Immature natural killer cell (primary cell): ENCODE measurements at places on chromosomes 3 and 15.

GRCh38 chr3:15778332-15778858, 19.4 kb downstream of the ANKRD28 start:
- DNase-seq, result no peak

GRCh38 chr3:155188031-155188430, 105.5 kb downstream of the STRIT1 start:
- DNase-seq, result no peak

DNA sequence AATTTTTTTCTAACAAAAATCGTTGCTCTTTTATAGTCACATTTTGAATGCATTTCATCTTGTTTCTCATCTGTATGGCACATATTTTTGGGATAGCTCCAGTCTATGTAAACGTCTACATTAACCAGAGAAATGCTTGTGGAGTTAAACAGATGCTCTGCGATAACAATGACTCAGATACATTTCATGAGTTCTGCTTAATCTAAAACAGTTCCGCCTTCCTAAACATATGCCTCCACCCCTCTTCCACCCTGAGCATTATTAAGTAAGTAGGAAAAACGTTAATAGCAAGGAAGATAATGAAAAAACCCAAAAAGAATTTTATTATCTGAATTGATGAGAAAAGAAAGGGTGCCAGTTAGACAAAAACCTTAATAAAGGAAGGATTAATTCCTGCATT, 396.1 kb downstream of the TUSC7 start:
- DNase-seq, result no peak

GRCh38 chr3:31906182-31906581, 74.9 kb downstream of the OSBPL10 start:
- no peak for DNase-seq

DNA sequence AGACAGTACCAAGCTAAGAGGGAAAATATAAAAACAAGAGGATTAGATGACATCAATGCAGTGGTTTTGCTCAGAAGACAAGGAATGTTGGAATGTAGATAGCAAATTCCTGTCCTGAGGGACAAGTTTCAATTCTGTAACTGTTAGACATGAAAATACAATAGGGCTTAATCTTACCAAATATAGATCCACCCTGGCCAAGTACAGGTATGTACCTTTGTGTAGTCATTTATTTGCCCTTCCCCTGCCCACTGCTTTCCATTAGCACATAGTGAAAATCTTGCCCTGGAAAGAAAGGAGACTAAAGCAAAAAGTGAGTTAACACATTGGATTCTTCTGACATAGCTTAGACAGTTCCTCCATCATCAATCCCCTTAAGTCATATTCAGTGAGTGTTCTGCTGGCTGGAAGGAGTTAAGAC, 389.0 kb upstream of the THBS1 start:
- DNase-seq, result no peak

GRCh38 chr3:191455257-191455952, 5.6 kb upstream of the PYDC2 start:
- no peak for DNase-seq

GRCh38 chr3:14225421-14225820, 46.8 kb downstream of the LSM3 start:
- no peak for DNase-seq

DNA sequence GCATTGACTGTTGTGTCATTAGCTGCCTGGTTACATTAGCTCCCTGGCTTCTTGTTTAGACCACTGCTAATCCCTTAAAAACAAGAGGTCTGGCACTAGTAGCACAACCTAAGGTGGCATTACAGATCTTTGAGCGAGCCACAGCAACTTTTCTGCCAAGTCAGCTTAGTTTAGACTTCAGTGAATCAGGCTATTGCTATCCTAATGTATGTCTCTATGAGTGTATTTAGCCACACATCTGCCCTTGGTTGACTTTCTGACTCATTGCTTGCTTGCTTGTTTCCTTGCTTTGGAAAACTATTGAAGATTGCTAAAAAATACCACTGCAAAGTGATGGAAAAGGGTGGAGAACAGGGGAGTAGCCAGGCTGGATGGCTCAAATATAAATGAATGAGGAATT, 50.2 kb downstream of the CHP1 start:
- DNase-seq, result no peak

DNA sequence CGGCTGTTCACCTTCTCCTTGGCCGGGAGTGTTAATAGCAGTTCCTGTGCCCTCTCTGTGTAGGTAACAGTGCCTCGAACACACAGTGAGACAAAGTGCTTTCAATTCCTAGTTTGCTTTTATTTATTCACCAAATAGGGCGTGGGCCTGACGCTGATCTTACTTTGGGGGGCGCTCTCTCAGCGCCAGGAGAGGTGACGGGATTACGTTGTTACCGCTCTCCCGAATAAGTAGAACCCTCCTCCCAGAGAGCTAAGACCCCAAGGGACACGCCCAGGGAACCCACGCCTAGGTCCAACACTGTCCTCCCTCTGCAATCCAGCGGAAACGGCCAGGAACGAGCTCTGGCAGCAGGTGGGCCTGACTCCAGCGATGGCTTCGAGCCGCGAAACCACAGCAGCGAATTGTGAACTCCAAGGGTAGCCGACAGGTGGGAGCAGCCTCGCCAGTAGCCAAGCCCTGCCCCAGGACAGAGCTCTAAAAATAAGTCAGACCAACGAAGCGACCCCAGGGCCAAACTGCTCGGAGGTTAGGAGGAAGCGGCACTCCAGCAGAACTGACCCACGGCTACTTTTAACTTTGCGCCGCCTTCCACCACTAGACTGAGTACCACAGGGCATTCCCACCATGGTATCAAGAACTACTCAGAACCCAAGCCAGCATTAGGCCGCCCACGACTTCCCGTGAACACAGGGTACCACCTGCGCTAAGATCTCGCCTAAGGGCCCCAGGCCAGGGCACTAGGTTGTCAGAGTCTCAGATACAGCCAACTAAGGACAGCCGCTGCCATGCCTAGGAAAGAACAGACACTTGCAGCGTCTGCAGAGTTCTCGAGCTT, 1.6 kb upstream of the SIN3A start:
- peak; percentile 40 for DNase-seq

GRCh38 chr3:177618873-177619733, 421.8 kb upstream of the TBL1XR1 start:
- no peak for DNase-seq

DNA sequence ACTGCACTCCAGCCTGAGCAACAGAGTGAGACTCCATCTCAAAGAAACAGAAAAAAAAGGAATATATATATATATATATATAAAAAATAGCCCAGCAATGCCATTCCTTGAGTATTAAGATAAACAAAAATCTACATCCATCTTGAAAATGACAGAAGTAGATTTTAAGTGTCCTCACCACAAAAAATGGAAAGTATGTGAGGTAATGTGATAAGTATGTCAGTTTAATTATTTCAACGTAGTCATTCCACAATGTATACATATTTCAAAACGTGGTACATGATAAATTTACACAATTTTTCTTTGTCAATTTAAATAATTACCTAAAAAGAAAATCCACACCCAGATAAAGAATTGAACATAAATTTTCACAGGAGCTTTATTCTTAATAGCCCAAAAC, 54.9 kb downstream of the HCN4 start:
- no peak for DNase-seq

- no peak for DNase-seq
These were observed 257.9 kb downstream of the PDCD6IP start for GRCh38 chr3:34056181-34056910.

DNA sequence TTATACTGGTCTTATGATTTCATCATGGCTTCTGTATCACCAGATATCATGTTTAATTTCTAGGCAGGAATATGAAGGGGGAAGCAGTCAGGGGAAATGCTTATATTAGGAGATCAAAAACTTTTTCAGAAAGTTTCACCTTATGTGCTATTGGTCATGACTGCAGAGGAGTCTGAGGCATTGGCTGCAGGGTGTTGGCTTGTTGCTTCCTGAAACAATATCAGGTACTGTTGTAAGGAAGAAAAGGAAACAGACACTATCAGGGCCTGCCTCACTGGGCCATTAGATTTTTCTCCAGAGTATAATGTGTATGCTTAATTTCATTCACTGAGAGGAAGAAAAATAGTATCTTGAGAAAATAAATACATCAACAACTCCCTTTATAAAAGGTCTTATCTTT, 34.7 kb downstream of the LEKR1 start:
- no peak for DNase-seq

- no peak for DNase-seq
These were observed 55.2 kb downstream of the UNC13C start for GRCh38 chr15:54033356-54033860.

DNA sequence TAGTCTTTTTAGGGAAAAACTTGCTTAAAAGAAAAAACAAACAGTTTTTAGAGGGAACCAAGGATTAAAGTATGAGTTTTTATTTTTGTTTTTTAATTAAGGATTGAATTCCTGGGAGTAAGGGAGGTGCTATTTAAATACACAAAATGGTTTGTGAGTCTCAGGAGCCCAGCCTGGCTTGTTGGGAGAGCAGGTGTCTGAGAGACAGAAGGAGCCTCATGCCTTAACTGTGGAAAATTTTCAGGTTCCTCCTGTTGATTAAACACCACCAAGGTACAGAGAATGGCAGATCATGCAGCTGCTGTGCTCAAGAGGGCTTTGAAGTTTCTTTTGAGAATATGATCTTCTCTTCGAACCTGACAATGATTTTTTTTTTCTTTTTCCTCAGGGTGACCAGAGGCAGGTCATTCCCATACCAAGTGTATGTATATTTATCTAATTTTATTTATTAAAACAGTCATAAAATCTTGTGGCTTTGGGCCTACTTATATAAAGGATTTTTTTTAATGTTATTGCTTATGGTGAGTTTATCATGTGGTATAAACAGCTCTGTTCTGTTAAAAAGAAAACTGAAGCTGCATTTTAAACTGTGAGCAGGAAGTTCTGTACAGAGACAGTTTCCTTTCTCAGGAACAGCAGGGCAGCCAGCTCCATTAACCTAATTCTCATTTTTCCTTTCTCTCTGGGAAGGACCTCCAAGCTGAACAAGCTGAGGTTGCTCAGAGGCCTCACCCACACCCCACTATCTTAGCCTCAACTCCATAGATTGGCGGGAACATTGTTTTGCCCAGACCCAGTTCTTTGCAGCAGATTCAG, 33.7 kb upstream of the VILL start:
- no peak for DNase-seq

DNA sequence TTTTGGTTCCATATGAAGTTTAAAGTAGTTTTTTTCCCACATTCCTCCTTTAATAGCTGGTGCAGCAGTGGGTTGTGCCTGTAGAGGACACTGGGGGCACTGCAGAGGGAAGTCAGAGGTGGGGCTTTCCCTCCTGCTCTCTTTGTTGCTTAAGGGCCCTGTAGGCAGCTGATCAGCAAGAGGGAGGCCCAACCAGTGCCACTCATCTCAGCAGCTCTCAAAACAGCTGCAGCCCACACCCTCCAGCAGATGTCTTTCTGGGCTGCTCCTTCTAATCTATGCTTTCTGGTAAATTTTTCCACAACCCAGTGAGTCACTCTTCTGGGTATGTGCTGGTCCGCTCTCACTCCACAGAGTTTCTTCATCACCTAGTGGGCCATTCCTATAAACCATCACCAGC, 263.8 kb downstream of the FEZF2 start:
- no peak for DNase-seq

DNA sequence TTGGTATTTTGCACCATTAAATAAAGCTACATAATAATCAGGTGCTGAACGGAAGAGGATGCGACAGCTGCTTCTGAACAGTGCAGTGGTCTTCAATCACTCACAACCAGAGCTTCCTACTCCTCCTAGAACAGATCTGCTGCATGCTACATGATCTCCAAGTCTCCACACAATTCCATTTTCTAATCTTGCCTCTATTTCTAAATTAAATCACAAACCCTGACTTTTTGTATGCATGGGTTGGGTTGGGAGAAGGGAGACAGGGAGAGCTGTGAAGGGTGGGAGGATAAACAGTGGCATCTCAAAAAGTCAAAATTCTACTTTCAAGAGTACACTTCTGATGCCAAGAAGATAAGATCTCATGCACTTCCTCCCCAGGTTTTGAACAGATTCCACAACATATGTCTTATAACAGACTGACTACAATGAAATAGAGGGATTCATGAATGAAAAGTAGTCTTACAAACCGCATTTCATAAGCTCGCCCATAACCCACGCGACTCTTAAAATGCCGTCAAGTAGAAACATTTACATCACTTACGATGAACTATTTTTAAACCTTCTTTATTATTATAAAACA, 57.2 kb downstream of the CHSY1 start:
- DNase-seq, result no peak

GRCh38 chr15:39106950-39107349, 473.9 kb upstream of the THBS1 start:
- no peak for DNase-seq

GRCh38 chr3:9064850-9065249, 101.6 kb upstream of the RAD18 start:
- no peak for DNase-seq

DNA sequence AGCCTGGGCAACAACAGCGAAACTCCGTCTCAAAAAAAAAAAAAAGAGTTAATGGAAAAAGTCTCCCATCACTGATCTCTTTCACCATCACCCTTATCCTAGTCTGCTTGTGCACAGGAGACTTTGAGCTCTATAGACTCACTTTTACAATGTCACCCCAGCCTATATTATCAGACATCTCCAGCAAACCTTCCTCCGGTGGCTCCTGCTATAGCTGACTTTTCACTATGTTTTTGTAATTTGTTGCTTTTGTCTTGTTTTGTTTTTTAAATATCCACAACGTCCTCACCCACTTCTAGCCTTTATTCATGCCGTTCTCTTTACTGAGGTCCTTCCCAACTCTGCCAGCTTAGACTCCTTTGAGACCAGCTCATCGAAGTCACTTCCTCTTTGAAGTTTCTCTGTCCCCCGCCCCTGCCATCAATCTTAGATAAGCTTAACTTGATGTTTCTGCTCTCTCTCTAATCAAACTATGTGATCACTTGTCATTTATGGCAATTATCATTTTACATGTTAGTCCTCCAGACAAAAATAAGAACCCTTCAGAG, 82.7 kb upstream of the CHD2 start:
- no peak for DNase-seq

DNA sequence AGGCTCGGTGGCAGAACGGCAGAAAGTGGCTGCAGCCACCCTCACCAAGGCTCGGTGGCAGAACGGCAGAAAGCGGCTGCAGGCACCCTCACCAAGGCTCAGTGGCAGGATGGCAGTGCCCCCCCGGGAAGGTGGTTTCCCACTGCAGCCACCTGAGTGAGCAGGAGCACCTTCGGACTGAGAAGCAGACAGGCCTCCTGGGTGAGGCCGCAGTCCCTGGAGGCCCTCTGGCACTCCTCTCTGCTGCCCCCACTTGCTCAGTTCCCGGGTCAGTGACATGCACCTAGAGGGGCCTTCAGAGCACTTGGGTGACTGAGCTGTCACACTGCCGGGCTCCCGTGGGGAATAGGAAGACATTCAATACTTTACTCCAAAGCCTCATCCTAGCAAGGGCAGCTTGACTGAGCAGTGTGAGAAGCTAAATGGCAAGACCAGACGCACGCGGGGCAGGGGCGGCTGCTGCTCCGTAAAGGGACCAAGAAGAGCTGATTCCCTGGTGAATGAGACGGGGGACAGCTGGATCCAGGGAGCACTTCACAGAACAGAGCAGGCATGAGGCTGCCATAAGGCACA, 62.7 kb downstream of the PCSK6 start:
- no peak for DNase-seq

- DNase-seq, result no peak
These were observed 15.9 kb downstream of the CD200R1 start for GRCh38 chr3:112958811-112959560.

- DNase-seq, result no peak
These were observed 245.3 kb upstream of the RARB start for GRCh38 chr3:25182794-25183193.
